ENCODE measurements at places on chromosomes 11 and 22.

DNA sequence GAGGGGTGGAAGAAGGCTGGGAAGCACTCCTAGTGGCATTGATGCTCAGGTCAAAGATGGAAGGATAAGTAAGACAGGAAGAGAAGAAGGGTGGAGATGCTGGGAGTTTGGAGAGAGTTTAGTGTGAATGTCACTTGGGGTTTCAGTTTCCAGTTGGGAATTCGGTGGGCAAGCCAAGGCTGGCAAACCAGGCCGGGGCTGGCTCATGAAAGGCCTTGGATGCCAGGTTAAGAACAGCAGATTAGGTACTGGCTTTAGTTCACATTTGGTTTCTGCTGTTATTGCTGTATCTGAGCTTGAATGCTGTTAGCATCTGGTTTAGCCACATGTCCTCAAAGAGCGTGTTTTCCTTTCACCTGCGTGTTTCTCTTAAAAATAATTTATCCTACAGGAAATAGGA lies 69.6 kb downstream of the BLID start:
- DNase-seq = no peak

DNA sequence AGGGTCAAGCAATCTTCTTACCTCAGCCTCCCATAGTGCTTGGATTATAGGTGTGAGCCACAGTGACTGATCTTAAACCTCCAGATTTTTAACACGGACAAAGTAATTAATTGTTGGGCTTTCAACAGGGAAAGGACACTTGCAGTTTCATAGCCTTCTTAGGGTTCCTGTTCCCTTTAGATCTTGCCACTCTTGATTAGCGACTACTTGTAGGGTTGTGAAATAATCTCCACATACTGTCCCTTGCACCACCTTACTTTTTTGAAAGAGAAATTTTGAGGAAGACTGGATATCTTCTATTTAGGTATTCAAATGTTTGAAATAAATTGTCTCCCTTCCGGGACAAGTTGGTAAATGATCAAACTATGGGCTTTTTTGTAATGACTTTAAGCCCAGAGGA lies 7.6 kb downstream of the MS4A4E start:
- DNase-seq = no peak

DNA sequence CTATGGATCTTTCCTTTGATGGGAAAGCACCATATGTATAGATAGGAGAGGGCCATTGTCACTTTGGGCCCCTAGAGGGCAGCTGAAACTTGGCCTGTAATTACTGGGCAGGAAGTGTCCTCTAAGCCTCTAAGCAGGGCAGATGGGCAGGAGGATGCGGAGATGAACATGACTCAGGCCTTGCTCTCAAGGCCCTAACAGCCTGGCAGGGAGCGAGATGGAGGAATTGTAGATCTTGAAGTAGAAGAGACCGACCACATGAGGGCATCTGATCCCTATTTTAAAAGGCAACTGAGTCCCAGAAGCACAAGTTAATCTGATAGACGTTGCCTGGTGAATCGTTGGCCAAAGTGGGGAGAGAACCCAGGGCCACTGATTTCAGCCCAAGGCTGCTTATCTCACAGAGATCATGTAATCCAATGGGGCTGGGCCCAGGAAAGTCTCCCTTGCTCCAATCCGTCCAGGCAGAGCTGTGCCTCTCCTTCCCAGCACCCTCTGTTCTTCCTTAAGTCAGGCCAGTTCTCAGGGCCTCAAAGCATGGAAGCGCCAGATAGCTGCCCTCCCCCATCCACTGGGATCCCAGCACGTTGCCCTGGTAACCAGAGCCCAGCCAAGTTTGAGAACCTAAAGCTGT lies 2.5 kb upstream of the SEPTIN3 start:
- peak; percentile 87 for DNase-seq

DNA sequence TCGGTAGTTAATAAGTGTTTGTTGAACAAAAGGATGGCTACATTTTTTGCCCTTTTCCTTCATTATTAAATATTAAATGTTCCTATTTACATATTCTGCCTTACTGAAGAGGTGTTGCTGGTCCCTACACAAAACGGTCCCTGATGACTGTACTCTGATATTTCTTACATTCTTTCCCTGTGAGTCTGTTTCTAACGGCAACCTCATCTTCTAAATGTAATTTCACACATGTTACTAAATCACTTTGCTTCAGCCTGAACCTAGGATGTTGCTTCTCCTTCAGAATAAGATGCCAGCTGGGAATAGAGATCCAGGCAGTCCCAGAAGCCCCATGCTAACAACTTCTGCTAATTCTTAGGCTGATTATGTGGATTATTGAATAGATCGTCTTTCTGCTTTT lies 50.3 kb downstream of the SPON1 start:
- DNase-seq = no peak

DNA sequence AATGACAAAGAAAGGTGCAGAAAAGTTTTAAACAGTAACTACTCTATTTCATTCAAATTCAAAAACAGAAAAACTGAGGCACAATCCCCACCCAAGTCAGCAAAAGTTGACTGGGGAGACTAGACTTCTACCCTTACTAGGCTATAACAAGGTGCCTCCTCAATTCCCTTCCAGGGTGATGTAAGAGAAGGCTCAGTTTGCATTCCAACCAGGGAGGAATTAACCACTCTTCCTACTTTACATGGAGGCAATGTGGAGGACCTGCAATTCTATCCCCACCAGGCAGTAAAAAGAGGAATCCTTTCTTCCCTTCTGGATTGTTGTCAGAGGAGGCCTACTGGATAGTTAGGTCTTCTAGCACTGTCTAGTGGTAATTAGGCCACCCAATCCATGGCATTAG lies 26.1 kb downstream of the TYR start:
- DNase-seq = peak; percentile 40
